DMS 273 treated with DMSO at 0.1 percent for 48 hours (cell line): ENCODE measurements at places on chromosomes 12 and 14.

- no peak for DNase-seq
Observed at GRCh38 chr12:38328306-38328895, 11.8 kb downstream of the ALG10B start.

- DNase-seq: no peak
Observed at GRCh38 chr14:102197317-102197853, 57.7 kb downstream of the WDR20 start.

DNA sequence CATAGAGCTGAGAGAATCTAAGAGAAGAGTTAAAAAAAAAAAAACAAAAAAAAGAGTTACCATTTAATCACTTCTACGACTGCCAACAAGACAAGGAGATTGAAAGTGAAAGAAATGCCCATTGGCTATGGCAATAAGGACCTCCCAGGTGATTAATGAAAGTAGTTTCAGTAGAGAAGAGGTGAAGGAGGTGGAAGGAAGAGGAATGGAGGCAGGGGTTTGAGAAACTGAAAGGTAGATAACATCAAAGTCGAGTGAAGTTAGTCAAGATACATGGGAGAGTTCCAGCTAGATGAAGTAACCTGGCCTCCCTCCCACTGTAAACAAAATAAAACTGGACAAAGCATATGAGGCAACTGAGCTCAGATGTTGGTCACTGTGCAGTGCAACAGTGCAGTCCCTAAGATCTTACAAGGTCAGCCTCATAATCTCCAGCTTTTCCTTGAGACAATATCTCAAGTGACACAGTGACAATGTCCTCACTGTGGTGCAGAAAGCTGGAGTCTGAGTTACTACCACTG, 118.0 kb upstream of the CCDC198 start:
- no peak for DNase-seq

- DNase-seq: no peak
Observed at GRCh38 chr12:114096461-114096860, 130.3 kb upstream of the RBM19 start.
